ENCODE measurements at places on chromosomes 7 and 10. TPM values are rescaled to one million over a fixed set of nuclear protein-coding genes. Genes with fewer than 3 reads are reported as not detected.

DNA sequence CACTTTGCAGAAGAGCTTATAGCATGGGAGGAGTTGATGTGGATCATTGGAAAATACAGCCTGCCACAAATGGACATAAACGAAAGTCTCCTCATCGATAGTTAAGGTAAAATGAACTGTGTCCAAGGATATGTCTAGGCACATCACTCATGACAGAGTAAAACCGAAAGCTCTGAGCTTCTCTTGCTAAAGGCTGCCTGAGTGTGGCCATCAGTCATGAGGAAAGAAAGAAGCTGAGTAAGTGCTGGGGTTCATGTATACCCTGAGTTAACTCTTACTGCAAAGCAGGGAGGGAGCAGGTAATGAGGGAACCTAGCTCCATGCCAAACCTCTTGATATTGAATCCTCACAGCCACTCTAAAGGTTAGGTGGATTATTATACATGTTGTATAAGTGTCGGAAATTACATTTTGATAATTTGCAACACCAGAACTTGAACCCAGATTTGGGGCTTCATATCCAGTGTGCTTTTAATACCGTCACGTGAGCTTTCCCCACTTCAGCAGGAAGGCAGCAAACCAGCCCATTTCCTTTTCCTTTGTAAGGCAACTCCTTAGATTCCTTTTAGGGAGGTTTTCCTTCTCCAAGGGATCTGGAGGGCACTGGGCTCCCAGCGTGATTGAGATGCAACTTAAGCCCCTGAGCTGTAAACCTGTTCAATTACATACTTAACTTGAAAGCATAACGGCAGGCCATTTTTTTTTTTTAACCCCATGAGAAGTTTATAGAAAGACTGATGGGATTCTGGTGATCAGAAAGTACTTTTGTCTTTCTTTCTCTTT is 215.0 kb downstream of the PHF14 start:
- DNase-seq = no peak

The OIT3 gene
- under 0.01 TPM for total RNA-seq

GRCh38 chr7:132075515-132075914 is 500.8 kb downstream of the PLXNA4 start:
- no peak for DNase-seq

The EPO gene
- not detected for total RNA-seq

The CPA2 gene
- 0.32 TPM for total RNA-seq

The EN2 gene
- total RNA-seq = not detected

The HYCC1 gene
- 59.3 TPM for total RNA-seq

- DNase-seq = no peak
Observed at GRCh38 chr10:73332379-73332778, 26.3 kb downstream of the CFAP70 start.

The ASAH2 gene
- total RNA-seq = 1.6 TPM

The CRHR2 gene
- total RNA-seq = not detected

The CPN1 gene
- total RNA-seq = not detected

DNA sequence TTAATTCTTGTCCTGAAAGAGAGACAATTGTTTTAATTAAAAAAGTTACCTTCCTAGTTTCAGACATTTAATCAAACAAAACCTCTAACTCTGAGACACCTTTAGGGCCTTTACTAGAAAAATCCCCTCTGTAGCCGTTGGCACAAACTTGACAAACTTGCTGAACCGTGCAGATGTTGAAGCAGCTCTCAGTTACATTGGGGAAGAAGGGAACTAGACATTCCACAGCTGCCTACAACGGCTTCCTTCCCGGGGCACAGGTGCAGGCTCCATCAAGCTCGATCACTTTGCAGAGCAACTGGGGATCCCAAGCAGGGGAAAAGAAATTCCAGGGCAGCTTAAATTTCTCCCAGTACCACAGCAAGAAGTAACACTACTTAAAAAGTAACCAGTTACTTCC is 141.3 kb downstream of the SKAP2 start:
- DNase-seq = no peak

GRCh38 chr7:50362712-50363282 is 58.3 kb downstream of the IKZF1 start:
- DNase-seq = no peak

The MYO3A gene
- not detected for total RNA-seq

DNA sequence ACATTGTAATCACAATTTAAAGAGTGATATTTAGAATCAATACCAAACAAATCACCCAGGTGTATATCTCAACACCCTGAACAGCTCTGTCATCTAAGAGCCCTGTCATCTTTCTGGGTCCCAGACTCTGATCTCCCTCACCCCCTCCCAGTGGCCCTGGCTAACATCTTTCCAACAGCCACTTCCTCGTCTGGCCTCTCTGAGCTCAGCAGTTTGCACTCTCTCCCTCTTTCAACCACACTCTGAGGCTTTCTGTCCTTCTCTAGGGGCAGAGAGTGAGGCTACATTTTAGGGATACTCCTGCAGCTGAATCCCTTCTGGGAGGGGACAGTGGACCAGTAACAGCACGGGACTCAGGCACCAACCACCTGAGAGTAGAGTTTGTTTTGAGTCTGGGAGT is 17.1 kb upstream of the PRRT4 start:
- no peak for DNase-seq

The MEST gene
- total RNA-seq = 606 TPM

The UNCX gene
- total RNA-seq = not detected

The TMEM72 gene
- total RNA-seq = not detected

DNA sequence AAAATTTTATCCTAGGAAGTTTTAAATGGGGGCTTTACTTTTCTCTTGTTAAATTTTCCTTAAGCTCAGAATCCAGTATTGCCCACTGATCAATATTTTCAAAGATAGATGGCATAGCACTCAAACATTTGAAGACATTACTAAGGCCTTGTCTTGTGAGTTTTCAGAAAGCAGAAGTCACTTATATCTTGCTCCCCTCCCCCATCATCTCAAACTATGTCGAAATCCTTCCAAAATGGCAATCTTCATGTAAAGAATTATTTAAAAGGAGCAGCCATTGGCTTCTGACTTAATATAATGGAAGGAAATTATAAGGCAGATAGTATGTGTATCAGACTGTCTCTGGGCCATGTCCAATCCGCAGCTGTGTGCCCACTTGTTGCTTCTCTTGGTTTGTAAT is 553.5 kb upstream of the C7orf33 start:
- no peak for DNase-seq

The TASOR2 gene
- 122 TPM for total RNA-seq
